ENCODE measurements at places on chromosomes 1 and 21.

DNA sequence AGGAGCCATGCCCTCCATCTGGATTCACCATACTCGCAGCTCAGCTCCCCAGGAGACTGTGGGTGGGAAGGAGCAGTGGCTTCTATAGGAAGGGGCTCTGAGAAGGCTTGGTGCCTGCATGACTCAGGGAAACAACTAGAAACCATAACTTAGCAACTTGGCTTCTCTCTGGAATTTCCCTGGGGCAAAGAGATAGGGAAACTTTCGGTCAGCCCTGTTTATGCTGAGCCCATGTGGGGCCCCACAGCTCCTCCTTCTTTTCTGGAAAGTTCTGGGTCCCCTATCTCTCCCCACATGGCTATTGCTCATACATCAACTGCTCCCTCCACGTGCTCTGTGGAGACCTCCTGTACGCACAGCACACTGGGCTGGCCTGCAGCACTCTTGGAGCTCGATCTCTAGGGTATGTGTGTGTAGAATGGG, 39.3 kb downstream of the PLEKHA6 start:
- no peak for DNase-seq

- peak; percentile 14 for DNase-seq
These were observed 8.5 kb upstream of the ERG start for GRCh38 chr21:38506661-38507281.

DNA sequence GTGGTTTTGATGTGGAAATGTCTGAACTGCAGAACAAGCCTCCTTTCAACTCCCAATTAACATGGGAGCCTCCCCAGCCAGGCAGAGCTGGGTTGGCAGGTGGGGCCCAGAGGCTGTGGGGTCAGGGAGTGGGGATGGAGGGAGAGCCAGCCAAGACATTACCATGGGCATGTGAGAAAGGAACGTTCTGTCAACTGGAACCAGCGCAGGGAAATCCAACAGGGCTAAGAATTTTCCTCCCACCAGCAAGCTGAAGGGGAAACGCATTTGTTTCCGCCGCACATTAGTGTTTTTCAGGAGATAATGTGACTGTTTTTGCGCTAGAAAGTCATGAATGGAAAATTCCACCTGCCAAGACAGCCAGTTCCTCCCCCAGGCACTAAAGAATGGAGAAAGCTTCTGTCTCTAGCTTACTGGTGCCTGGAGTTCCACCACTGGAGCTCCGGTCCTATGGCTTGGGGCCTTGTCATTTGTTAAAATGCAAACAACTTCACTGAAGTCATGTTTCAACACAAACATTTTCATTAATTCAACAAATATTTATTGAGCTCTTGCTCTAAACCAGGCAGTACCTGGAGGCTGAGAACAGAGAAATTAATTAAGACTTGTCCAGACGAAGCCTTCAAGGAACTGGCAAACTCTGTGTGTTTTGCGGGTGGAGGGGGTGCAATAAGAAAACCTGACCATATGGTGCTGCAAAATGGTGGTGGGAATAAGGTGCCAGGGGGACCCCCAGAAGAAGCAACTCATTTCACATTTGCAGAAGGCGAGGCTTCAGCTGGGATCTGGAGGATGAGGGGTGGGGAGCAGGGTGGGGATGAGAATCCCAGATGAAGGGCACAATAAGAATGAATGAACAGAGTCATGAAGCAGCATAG, 305.1 kb downstream of the MATN1 start:
- no peak for DNase-seq

- DNase-seq = no peak
These were observed 108.6 kb downstream of the ZBTB18 start for GRCh38 chr1:244159646-244160045.

DNA sequence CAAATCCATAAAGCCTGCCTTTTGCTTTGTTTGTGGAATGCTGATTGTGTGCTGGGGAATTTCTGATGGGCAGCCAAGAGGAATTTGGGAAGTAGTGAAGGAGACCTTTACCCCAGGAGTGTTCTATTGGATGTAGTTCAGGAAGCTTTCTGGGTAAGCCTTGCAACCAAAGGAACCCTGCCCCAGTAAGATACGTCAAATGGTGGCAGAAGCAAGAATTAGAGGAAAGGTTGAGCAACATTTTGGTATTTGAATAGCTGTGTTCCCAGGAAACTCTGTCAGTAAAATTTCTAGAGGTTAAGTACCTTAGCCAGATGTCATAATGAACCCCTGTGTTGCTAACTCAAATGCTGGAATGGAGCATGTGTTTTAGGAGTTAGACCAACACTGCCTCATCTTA, 6.4 kb downstream of the MGST3 start:
- no peak for DNase-seq

DNA sequence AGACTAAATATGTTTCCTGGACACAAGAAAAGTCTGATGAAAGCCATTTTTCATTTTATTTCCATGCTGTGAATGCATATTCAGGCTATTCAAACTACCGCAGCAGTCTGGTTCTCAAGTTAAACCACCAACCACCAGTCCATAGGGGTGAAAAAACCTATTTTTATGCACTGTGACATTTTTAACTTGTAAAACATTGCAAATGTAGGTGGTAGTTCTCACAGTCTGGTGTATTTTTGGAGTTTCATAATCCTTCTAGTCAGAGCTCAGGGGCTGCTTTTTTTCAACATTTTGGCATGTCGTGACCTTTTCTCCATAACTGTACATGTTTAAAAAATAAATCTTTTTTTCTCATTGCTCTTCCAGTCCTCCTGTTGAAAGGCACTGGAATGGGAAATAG, 907.6 kb upstream of the ADGRL2 start:
- DNase-seq = no peak

DNA sequence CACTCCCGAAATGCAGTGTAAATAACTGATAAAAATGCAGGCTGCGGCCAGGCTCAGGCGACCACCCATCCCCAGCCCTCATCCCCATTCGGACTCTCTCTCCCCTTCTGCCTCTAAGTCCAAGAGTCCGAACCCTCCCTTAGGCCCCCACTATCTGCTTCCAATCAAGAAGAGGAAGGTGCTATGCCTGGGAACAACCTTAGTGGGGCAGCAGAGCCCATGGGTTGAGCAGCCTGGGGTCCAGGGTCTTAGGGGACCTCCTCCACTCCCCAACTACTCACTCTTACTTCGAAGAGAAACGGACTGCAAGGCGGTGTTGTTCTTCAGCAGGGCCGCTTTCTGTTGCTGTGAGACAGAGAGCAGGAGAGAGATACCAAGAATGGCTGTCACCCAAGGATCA, 12.2 kb downstream of the ARHGEF2 start:
- DNase-seq = no peak

GRCh38 chr1:232416026-232416568, 213.8 kb downstream of the SIPA1L2 start:
- no peak for DNase-seq

GRCh38 chr1:59428828-59429227, 131.9 kb downstream of the FGGY start:
- no peak for DNase-seq

DNA sequence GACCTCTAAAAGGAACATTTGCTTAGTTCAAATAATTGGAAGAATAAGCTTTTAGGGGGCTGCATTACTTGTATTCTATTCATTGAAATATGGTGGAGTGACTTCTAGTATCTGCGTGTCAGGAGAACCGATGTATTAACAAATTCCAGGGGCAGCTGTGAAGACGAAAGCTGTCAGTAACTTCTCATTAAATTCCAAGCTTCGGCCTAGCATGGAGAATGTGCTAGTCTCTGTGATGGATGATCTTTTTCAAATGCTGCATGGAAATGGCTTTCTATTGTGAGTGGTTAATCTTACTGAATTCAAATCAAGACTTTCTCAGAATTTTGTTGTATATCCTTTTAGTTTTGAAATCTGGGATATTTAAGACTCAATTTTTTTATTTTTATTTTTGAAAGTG, 429.9 kb downstream of the ADGRL2 start:
- DNase-seq = no peak

DNA sequence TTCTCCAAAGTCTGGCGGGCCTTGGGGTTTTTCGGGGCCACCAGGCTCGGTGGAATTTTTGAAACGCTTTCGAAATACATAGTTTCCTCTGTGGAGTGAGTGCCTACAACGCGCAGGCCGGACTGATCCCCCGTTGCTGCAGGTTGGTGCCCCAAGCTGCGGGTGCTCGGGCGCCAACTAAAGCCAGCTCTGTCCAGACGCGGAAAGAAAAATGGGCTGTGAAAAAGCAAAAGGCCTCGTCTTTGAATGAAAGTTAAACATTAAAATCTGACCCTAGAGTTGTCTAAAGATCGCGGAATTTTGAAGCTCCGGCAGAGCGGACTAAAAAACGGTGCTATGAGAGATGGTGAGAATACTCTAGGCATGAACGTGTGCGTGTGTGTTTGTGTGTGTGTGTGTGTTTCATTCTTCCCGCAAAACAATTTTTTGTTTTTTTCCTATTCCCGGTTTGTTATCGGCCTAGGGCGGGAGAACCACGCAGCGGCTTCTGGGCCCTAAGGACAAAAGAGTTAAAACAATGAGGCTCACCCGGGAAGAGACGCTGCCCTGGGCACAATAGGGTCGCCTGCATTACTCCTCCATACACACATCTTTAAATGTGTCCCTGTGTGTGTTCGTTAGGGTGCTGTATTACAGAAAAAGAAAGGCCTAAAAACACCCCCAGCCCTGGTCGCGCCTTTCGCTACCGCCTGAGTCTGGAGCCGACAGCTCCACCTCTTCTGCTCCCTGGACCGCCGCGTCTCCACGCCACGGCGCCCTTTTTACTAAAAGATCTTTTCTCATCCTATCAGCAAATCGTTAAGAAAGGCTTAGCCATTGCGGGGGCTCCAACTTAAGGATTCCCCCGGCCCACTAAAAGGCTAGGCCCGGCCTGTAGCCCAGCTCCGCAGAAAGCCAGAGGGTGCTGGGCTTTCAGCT, 3.2 kb downstream of the TBX15 start:
- DNase-seq = no peak

DNA sequence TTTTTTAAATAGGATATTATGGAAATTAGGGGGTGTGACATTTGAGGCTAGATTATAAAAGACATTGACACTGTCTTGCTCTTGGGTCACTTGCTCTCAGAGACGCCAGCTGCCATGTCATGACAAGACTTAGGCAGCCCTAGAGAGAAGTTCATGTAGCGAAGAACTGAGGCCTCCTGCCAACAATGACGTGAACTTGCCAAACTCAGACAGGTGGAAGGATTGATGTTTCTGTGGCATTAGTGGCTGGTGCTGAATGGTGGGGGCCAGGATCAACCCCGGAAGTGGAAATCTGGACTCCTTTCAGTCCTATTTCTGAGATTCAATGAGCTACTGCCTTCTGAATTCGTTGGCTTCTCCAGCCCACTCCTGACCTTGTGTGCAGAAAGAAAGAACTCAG, 14.7 kb downstream of the NCF2 start:
- no peak for DNase-seq

GRCh38 chr1:228955691-228956090, 220.4 kb downstream of the RHOU start:
- DNase-seq = no peak

GRCh38 chr1:32636914-32637645, 13.3 kb downstream of the ZBTB8OS start:
- DNase-seq = no peak

DNA sequence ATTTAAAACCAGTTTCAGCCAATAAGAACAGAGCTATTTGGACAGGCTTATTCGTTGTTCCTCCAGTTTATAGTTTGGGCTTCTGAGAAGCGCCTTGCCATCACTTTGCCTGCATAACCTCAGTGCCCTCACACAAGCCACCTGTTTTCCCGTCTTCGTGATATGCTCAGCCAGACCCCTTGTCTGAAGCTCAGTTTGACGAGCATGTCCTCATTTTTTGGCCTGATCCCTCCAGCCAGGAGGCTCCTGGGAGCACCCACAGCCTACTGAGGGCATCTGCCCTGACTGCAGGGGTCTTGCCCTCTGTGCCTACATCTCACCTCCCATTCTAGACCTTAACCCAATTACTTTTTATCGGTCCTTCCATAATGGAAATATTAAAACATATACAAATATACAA, 95.3 kb downstream of the ADARB1 start:
- no peak for DNase-seq

DNA sequence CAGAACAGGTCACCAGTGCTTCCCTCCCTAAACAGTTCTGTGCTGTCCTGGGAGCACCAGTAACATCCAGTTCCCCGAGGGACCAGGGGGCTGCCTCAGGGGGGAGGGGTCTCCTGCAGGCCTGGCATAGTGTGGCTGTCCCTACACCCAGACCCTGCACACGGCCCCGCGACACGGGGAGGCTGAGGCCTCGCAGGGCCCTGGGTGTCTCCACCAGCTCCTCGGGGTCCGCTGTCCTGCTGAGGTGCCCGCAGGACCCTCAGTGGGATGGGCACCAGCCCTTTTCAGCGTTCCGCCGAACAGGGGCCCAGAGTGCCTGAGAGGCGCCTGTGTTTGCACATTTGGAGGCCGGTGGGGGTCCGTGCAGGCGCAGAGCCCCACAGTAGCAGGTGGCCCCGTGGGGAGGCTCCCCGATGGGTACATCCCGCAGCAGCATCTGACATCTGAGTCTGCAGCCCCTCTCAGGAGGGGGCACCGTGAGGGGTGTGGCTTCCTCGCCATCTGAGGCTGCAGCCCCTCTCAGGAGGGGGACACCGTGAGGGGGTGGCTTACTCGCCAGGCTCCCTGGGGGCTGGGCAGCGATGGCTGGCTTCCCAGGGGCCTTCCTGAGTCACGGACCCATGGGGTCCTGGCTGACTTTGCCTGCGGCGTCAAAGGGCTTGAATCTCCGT, 18.5 kb upstream of the C1orf159 start:
- DNase-seq = no peak

DNA sequence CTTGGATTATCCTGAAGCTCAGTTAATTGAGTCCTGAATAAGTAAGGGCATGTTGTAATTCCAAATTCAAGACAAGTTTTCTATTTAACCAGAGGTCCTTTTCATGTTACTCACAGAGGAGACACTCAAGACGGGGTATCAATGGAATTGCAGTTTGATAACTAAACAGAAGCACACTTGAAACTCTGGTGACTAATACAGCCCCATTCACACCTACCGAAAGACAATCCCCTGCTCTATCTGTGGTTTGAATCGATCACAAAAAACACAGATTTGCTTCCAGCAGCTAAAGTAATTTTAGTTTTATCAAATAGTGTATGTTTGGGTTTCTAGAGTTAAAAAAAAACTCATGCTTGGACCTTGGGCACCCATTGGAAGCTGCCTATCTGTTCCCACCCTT, 60.4 kb downstream of the TEX35 start:
- no peak for DNase-seq

GRCh38 chr21:31265366-31266013, 78.6 kb downstream of the TIAM1 start:
- DNase-seq = no peak

GRCh38 chr1:13783551-13783950, 83.6 kb downstream of the PRDM2 start:
- no peak for DNase-seq

DNA sequence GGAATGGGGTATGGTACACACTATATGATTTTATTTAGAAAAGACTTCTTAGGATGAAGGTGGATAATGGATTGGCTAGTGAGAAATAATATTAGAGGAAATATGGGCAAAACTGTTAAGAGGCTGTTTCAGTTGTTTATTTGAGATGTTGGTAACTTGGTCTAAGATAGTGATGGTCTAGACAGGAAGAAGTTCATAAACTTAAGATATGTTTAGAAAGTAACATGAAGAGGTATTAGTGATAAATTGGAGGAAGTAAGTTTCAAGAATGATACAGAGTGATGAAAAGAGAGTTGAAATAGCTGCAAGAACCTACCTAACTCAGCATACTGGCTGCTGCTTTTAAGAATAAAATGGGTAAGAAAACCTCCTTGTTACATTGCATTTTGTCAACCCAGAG, 9.2 kb upstream of the PTPRC start:
- no peak for DNase-seq

- peak; percentile 24 for DNase-seq
These were observed 9.8 kb downstream of the NHLH1 start for GRCh38 chr1:160376525-160377131.

GRCh38 chr1:48960320-48960719, 183.6 kb upstream of the BEND5 start:
- no peak for DNase-seq

Data from NCI-H2029 (cell line).